Activated T-cell treated with anti-CD3 and anti-CD28 coated beads, Interleukin-2, amount 50 U/mL, for 24 hours (primary cell): ENCODE measurements at places on chromosomes 4 and X.

DNA sequence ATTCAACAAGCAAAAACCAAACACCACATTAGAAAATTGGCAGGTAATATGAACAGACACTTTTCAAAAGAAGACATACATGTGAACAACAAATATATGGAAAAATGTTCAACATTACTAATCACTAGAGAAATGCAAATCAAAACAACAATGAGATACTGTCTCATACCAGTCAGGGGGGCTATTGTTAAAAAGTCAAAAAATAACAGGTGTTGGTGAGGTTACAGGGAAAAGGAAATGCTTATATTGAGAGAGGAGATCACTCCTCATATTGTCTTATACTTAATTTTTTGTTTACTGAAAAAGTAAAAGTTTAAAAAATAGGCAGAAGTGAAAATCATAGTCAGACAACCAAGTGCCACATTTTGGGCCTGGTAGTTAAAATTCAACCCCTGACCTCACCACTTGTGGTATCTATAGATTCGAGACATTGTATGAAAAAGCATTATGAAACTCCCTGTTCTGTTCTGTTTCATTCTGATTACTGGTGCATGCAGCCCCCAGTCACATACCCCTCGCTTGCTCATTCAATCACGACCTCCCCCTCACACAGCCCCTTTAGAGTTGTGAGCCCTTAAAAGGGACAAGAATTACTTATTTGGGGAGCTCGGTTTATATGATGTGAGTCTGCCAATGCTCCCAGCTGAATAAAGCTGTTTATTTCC lies 153.7 kb upstream of the FGF16 start:
- no peak for DNase-seq

GRCh38 chr4:46123913-46124755 lies at the start of gene GABRG1:
GABRG1 (minus strand) TSS chr4:46124054; CDS start chr4:46123913, 141 bp downstream.
- no peak for DNase-seq

DNA sequence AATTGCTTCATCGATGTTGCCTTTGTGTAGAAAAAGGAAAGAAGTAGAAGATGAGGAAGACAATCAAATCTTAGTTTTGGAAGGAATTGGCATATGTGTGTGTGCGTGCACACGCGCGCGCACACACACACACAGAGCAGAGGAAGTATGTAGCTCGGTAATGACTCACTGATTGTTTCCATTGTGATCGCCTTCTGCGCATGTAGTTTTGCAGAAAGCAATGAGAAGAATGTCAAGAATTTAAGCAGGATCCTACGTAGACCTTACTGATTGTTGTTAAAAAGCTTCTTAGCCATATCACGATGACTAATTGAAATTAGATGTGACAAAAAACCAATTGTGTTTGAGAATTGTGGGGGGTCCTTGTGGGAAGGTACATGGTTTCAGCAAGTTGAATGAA lies 12.8 kb upstream of the LIMCH1 start:
- no peak for DNase-seq

- DNase-seq: no peak
Measured at GRCh38 chr4:14908635-14909034, 93.6 kb upstream of the CPEB2 start.

- DNase-seq: peak; percentile 46
Measured at GRCh38 chr4:94339779-94340178, 2.9 kb downstream of the HPGDS start.

DNA sequence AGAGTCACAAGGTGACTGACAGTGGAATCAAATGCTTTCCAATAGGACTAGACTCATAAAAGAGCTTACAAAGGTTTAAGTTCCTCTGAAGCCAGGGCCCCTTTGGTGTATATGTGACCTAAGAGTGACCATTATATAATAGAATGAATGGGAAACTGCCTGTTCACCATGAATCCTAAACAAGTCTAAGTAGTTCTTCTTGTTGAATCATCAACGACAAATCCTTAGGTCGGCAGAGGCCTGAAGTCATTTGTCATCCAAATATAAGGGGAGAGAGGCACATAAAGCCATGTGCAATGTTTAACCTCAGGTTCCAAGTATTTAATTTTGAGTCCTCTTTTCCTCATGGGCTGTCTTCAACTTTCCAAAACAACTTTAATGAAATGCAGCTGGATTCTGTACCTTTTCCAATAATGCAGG lies 122.4 kb downstream of the RASL11B start:
- DNase-seq: no peak
